ENCODE measurements at places on chromosomes 12 and 14.
A peak's percentile ranks its signal among the peaks of the same experiment; 100 is the strongest.

- peak; percentile 75 for DNase-seq
- no peak overlapping the region for H3K4me3 ChIP-seq
Observed at GRCh38 chr12:118330421-118331018, 42.2 kb downstream of the TAOK3 start.

- DNase-seq: no peak
- H3K36me3 ChIP-seq: no peaks in the 10 kb centered on the region
- H3K27me3 ChIP-seq: no peaks in the 10 kb centered on the region
- no peak overlapping the region for H3K4me3 ChIP-seq
- H3K4me1 ChIP-seq: no peaks in the 10 kb centered on the region
- H3K27ac ChIP-seq: no peak overlapping the region
Observed at GRCh38 chr12:20555771-20556170, 139.4 kb upstream of the SLCO1C1 start.

DNA sequence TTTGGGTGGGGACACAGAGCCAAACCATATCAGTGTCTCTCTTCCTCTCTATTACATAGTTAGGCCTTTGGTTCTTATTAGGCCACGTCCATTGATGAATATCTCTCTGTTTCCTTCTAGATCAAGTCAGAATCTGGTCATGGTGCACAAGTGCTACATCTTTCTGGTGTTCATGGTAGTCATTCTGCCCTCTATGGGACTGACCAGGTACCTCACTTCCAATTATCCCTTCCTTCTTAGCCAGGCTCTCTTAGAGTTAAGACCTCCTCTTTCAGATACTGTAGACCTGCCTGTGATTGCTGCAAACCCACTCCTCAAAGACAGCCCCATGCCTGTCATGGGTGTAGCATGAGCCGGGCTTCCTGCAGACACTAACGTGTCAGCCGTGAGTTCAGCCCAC is 25.2 kb downstream of the NGB start:
- H3K27me3 ChIP-seq: no peaks in the 10 kb centered on the region
- no peaks in the 10 kb centered on the region for H3K4me1 ChIP-seq
- H3K36me3 ChIP-seq: no peaks in the 10 kb centered on the region
- no peak overlapping the region for H3K4me3 ChIP-seq

DNA sequence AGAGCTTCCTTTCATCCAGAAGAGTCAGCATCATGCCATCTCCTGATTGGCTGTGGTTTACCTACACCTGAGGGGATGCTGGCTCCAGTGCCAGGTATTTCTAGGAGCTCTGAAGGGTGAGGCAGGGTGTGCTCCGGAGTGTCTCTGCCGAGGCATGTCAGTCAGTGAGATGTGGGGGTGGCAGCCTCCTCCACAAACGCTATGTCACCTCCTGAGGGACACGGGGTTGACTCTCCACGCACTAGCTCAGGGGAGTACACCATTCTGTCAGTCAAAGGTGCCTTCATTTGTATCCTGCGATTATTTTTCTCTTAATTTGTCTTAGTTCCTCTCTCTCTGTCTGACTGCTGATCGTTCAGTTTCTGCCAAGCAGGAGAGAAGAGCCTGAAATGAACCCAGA is 604.5 kb downstream of the VRK1 start:
- no peak for DNase-seq
- H3K4me3 ChIP-seq: no peak overlapping the region
- H3K36me3 ChIP-seq: no peaks in the 10 kb centered on the region
- H3K27me3 ChIP-seq: no peaks in the 10 kb centered on the region

GRCh38 chr14:75711105-75711795 is 50.2 kb downstream of the TTLL5 start:
- peak; percentile 84 for DNase-seq
- H3K27me3 ChIP-seq: no peaks in the 10 kb centered on the region
- no peaks in the 10 kb centered on the region for H3K4me1 ChIP-seq
- no peaks in the 10 kb centered on the region for H3K36me3 ChIP-seq
- H3K27ac ChIP-seq: peak overlapping the region; percentile 84

- no peak for DNase-seq
- peaks cover 38% of the 10 kb centered on the region for H3K4me1 ChIP-seq
- no peak overlapping the region for H3K27ac ChIP-seq
- H3K27me3 ChIP-seq: no peaks in the 10 kb centered on the region
- H3K36me3 ChIP-seq: no peaks in the 10 kb centered on the region
Observed at GRCh38 chr14:99754141-99755067, 38.8 kb upstream of the EML1 start.

DNA sequence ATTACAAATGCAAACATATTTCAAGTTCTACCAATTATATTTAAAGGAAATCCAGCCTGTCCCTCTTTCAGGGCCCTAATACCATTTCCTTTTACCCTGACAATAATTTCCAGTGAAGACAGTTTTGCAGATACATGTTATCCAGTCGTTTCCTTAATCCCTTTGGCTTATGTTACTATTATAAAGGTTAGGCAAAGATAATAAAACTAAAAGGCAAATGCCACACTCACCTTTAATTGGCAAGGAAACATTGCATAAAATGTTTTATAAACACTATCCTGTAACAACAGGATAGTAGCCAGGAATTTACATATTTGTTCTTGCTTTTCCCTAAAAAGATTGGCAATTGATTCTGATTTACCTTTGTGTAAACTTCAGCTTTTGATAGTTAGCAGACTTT is 168.7 kb downstream of the AEBP2 start:
- H3K4me3 ChIP-seq: no peak overlapping the region
- no peaks in the 10 kb centered on the region for H3K4me1 ChIP-seq
- H3K27ac ChIP-seq: no peak overlapping the region
- H3K36me3 ChIP-seq: no peaks in the 10 kb centered on the region
- no peaks in the 10 kb centered on the region for H3K27me3 ChIP-seq

- no peak overlapping the region for H3K27ac ChIP-seq
- DNase-seq: no peak
- H3K36me3 ChIP-seq: no peaks in the 10 kb centered on the region
- H3K4me3 ChIP-seq: no peak overlapping the region
- no peaks in the 10 kb centered on the region for H3K27me3 ChIP-seq
- no peaks in the 10 kb centered on the region for H3K4me1 ChIP-seq
Observed at GRCh38 chr14:57066463-57066862, 202.2 kb downstream of the EXOC5 start.

- no peaks in the 10 kb centered on the region for H3K4me1 ChIP-seq
- no peak overlapping the region for H3K27ac ChIP-seq
- H3K4me3 ChIP-seq: no peak overlapping the region
- DNase-seq: no peak
- H3K27me3 ChIP-seq: no peaks in the 10 kb centered on the region
Observed at GRCh38 chr12:132003846-132004245, 54.1 kb downstream of the EP400 start.

DNA sequence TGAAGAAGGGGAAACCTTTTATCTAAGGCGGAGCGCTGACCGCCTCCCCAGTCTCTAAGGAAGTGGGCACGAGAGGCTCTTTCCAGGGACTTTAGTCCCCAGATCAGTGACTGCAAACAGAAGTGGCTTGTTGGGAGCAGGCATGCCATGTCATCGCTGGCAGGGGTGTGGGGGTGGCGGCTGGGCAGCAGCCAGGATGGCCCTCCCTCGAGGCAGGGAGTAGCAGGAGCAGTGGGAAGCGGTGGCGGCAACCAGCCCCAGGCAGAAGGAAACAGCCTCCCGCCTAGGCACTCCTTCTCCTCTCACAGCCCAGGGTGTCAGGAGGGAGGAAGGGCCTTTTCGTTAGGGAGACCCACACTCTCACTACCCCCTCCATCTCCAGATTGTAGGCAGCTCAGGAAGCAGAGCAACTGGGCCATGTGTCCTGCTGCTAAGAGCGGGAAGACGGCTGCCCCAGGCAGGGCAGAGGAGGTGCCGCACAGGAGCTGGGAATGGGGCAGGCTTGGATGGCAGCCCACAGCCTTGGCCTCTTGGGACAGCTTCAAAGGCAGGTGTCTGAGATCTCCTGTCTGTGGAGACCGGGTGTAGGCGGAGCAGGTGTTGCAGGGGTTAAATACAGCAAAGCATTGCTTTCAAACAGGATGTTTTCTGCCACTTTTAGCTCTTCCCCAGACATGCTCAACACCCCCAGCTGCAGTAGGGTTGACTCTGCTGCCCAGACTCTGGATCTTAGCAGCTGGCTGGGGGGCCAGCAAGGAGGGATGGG is 21.8 kb downstream of the VDR start:
- peak overlapping the region; percentile 23 for H3K27ac ChIP-seq
- no peaks in the 10 kb centered on the region for H3K36me3 ChIP-seq
- no peaks in the 10 kb centered on the region for H3K27me3 ChIP-seq
- H3K4me3 ChIP-seq: no peak overlapping the region
- peaks cover 11% of the 10 kb centered on the region for H3K4me1 ChIP-seq

DNA sequence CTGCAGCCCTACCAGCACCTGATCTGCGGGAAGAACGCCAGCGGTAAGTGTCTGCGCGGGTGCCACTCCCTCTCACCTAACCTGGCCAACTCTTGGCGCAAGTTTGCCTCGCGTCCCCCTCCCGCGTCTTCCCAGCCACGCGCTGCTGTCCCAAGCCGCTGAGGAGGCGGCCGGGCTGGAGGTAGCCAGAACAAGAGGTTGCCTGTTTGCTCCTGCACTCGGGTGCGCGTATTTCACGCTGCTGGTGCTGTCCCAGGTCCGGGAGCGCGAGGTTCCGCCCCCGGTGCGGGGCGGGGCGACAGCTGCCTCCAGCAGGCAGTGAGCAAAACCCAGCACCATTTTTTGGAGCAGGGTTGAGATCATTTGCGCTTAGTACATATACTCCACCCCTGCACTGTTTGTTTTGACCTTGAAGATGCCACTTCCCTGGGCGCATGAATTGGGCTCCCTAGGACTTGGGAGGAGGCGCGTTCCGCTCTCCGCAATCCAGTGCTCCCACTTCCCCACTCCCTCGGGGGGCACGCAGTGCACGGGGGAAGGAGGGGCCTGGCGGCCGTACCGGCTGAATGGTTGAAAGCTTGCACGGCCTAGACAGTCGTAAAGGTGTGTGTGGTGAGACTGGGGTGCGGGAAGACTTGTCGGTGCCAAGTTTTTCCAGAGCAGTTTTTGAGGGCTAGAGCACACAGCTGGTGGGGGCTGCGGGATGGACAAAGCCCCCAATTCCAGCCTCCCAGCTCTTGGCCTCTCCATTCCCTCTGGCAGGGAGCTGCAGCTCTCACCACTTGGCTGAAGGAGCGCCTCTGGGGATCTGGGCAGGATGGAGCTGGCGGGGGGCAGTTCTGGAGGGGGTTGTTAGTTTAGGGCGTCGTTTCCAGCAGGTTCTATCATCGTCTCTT is 226.9 kb upstream of the CRY1 start:
- DNase-seq: peak; percentile 21
- H3K36me3 ChIP-seq: no peaks in the 10 kb centered on the region

GRCh38 chr12:19779395-19780056 is 340.2 kb downstream of the AEBP2 start:
- H3K36me3 ChIP-seq: no peaks in the 10 kb centered on the region
- H3K4me3 ChIP-seq: no peak overlapping the region
- peak; percentile 21 for DNase-seq
- H3K27ac ChIP-seq: no peak overlapping the region
- no peaks in the 10 kb centered on the region for H3K27me3 ChIP-seq
- H3K4me1 ChIP-seq: no peaks in the 10 kb centered on the region

- DNase-seq: no peak
- H3K4me1 ChIP-seq: peaks cover 8% of the 10 kb centered on the region
- H3K4me3 ChIP-seq: no peak overlapping the region
- no peaks in the 10 kb centered on the region for H3K27me3 ChIP-seq
- H3K27ac ChIP-seq: no peak overlapping the region
- no peaks in the 10 kb centered on the region for H3K36me3 ChIP-seq
Observed at GRCh38 chr14:72643317-72643801, 250.5 kb downstream of the DPF3 start.

GRCh38 chr12:52254180-52254964 is 20.1 kb upstream of the KRT86 start:
- DNase-seq: peak; percentile 10
- H3K4me3 ChIP-seq: no peak overlapping the region
- H3K4me1 ChIP-seq: peaks cover 3% of the 10 kb centered on the region
- H3K27me3 ChIP-seq: peaks cover 80% of the 10 kb centered on the region
- H3K36me3 ChIP-seq: no peaks in the 10 kb centered on the region

DNA sequence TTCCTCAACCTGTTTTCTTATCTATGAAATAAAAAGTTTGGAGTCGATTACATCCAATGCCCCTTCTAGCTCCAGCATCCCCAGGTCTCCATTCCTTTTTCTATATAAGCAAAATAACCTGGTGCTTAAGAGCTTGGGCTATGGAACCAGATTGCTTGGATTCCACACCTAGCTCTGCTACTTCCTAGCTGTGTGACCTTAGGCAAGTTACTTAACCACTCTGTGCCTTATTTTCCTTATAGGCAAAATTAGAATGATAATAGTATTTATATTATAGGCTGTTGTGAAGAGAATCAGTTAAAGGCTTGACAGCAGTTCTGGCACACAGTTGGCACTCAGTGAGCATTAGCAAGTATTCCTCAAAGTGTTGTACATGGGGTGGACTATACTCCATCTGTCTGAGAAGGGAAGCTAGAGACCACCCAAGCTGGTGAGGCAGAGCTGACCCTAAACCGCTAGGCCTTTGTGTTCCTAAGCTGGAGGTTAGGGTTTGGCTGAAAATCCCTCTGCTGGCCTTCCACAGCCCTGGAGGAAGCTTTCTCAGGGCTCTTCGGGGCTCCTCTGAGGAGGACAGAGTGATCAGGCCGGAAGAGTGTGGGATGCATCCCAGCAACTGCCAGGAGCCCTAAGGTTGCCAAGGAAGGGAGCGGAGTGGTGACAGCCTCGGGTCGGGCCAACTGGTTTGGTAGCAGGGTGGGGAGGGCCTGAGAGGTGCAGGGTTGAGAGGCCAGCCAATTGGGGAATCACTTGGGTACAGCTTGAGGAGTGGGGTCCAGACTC is 6.0 kb upstream of the KRT4 start:
- peaks cover 3% of the 10 kb centered on the region for H3K27me3 ChIP-seq
- DNase-seq: peak; percentile 6
- H3K36me3 ChIP-seq: no peaks in the 10 kb centered on the region
- no peaks in the 10 kb centered on the region for H3K4me1 ChIP-seq

DNA sequence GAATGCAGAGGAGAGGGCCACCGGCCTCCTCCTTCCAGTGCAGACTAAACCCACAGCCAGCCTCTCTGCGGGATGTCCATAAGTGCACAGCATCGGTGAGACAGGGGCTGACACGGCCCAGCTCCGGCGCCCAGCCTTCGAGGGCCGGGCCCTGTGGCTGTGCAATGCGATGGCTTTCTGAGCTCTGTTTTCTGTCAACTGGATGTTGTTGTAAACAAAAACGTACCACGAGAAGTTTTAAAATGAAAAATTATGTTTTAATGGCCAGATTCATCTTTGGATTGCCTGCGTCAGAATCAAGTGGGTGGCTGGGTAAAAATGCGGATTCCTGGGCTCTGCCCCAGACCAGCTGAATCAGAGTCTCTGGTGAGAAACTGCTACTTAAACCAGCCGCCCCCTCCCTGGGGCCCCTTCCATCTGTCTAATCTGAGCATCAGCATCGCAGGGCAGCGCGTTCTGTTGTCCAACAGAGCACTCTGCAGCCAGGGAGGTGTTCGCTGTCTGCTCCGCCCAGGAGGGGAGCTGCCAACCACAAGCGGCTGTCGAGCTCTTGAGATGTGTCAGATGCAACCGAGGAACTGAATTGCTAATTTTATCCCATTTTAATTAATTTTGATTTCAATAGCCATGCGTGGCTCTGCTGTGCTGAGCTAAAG is 133.4 kb downstream of the RFLNA start:
- peaks cover 23% of the 10 kb centered on the region for H3K36me3 ChIP-seq
- peak overlapping the region; percentile 77 for H3K27ac ChIP-seq
- H3K27me3 ChIP-seq: no peaks in the 10 kb centered on the region
- H3K4me1 ChIP-seq: peaks cover 38% of the 10 kb centered on the region
